ENCODE measurements at places on chromosomes 4 and X. TPM values are rescaled to one million over a fixed set of nuclear protein-coding genes. Genes with fewer than 3 reads are reported as not detected.
A peak's percentile ranks its signal among the peaks of the same experiment; 100 is the strongest.

Gene ASB5
- total RNA-seq: 619 TPM

GRCh38 chr4:101824500-101824899, 34.0 kb downstream of the BANK1 start:
- DNase-seq: no peak

DNA sequence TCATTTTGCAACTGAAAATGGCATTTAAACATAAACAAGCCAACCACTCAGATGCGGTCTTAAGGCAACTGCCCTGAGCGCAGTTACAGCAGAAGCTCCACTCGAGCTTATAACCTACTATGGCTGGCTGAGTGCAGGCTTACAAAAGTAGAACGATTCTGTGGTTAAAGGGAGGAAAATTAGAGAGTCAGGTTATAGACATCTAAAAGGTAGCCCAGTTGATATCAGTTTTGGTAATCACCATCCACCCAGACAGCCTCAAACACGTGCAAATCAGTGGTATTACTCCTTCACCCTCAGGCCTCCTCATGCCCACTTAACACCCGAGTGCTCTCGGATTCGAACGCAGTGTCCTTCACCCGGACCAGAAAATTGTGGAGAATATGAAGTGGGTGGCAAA, 3.1 kb downstream of the LEF1 start:
- DNase-seq: no peak

GRCh38 chr4:2660596-2661211, 95.4 kb downstream of the TNIP2 start:
- peak; percentile 50 for DNase-seq

DNA sequence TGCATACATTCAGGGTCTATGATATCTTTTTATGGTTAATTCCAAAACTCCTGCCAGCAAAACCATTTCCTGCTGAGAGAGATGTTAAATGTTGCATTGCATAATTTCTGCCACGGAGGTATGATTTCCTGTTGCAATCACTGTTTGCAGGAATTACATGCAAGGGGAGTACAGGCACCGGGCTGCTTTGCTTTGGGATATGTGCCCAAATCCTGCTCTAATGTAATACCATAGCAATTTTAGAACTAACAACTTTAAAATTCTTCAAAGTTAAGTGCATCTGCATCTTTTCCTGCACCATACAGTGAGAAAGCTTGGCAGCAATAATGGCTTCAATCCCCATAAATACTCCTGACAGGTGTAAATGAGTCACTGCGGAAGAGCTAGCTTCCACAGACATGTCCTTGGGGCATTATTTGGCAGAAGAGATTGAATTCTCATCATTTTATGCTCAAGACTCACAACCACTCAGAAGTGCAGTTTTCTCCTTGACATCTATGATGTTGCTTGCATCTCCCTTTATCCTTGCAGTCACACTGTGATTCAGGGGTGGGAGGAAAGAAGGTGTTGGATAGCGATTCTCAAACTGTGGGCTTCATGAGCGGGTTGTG, 29.6 kb downstream of the TRIM2 start:
- DNase-seq: peak; percentile 92

GRCh38 chr4:187908079-187908561, 87.5 kb upstream of the ZFP42 start:
- peak; percentile 10 for DNase-seq

GRCh38 chr4:6494431-6495295, 22.2 kb upstream of the PPP2R2C start:
- no peak for DNase-seq

DNA sequence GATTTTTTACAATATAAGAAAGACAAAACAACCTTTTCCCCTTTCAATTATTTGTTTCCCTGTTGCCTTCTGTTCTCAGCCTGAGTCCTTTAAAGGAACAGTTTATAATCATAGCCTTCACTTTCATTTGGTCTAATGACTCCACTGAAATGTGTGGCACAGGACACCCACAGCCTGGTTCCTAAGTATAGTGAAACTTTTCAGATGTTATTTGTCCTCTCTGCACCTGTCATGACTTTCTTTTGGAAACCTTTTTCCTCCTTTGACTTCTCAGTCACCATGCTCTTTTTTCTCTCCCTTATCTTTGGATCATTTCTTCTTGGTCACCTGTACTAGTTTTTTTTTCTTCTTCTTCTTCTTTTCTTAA, 237.8 kb upstream of the ANXA3 start:
- DNase-seq: no peak

DNA sequence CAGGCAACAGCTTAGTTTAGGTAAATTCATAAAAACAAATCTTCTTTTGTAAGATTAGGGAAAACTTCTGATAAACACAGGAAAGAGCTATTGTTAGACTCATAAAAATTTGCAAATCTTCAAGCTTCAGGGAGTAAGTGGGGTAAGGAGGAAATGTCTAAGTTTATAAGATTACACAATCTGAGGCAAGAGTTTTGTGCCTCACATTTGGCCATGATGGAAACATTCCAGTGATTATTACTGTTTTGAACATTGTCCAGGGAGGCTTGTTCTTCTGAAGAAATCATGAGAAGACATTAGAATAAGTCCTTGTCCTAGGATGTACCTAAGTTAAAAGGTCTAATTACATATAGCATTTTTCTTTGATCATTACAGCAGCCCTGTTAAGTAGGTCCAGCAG, 72.8 kb downstream of the MAOB start:
- no peak for DNase-seq

Gene TLR10
- total RNA-seq: not detected

DNA sequence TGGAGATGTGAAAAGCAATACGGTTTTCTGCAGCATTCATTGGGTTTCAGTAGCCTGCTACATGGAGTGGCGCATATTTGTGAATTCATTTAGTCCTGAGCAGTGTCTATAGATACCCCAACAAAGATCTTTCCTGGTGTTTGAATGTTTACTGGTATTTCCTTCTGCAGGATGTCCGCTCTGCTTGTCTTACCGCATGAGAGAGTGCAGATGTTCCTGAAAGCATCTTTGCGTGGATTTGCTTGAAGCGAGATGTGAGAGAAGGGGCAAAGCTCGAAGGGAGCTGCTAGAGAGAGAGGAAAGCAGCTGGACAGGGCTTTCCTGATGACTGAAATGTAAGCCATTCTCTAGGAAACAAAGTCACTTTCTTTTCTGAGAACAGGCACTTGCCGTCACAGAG, 40.9 kb upstream of the GYPA start:
- no peak for DNase-seq

- no peak for DNase-seq
These were observed 27.4 kb downstream of the LEF1 start for GRCh38 chr4:108141213-108141950.

- peak; percentile 89 for DNase-seq
These were observed 31.2 kb upstream of the MCF2 start for GRCh38 chrX:139739138-139739537.

- no peak for DNase-seq
These were observed 201.3 kb downstream of the HS6ST2 start for GRCh38 chrX:132757066-132757623.

Gene MAML3
- 0.19 TPM for total RNA-seq

GRCh38 chr4:10130178-10130888, 13.7 kb upstream of the WDR1 start:
- DNase-seq: no peak

DNA sequence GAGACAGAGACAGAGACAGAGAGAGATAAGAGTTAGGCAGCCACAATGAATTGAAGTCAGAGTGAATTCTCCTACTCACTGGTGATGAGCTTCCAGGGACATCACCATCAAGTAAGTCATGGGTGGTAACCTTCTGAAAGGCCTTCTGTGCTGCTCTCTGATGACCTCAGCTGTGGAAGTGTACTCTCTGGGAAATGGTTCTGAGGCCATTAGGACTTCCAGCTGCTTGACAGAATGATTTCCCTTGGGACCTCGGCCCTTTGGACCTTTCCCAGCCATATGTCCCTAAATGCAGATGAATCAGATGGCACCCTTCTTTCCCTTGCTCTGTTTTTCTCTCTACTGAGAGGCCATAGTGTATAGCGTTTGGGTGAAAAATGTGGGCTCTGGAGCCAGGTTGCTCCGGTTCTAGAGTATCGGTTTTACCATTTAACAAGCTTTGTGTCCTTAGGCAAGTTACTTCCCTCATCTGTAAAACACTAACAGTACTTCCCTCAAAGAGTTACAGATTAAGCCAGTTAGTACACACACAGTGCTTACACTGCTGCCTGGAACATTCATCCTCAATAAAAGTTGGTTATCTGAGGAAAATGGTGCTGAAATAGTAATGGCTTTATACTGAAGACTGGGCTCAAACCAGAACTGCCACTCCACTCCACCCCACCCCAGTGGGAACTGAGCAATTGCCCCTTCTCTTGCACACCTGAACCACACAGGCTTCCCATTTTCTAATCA, 7.6 kb downstream of the SEPTIN11 start:
- DNase-seq: peak; percentile 41
